ENCODE measurements at places on chromosomes 6 and 20.

DNA sequence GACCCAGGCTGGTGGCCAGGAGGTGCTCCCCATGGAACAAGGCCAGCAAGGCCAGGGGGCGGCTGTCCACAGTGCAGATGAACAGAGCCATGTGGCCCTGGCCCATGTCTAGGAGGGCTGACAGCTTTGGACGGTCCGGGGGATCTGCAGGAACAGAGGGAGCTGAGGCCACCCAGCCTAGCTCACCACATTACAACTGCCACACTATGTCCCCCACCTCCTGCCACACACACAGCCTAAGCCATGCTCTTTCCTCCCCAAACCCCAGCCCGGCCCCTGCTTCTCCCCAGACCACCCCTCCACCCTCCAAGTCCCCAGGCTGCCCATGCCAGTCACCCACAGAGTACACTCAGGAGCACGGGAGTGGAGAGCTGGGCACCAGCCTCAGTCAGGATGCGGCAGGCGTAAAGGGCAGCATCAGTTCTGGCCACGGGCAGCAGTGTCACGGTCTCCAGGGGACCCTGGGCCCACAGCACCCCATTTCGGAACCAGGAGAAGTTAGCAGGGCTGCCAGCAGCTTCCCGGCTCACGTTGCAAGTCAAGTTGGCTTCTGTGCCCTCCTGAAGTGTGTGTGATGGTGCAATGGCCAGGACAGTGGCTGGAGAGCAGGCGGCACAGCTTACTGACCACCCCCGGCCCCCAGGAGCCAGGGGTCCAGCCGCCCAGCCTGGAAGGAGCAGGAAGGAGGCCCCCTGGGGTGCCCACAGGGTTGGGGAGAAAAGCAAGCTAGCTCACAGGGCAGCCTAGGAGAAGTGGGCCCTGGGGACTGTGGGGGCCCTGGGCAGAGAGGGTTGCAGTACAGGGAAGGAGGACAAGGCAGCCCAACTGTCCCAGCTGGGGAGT lies 15.2 kb upstream of the ADAM33 start:
- no peak for DNase-seq

DNA sequence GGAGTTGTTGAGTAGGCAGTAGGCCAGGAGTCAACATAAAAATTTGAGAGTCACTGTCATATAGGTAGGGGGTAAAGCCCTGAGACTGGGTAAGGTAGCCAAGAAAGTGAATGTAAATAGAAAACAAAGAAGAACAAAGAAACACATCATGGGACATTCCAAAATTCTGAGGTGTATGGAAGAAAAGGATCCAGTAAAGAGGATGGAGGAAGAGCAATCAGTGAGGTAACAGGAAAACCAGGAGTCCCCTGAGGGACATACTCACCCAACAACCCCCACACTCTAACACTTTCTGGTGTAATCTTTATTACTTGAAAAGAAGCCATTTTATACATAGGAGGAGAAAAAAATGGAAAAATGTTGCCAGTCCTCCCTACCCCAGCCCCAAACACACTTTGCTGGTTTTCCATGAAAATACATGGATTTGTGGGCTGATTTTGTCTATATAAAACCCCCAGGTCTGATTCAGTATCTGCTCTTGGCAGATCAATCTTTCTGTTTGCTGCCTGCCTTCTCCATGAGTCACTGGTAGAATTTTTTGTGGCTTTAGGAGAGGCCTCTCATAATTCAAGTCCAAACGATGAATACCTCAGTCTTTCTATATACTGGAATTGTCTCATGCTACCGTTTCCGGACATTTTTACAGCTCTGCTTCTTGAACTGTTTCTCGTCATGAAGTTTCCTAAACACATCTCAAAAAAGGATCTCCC lies 271.4 kb upstream of the MAN1A1 start:
- no peak for DNase-seq

GRCh38 chr20:62286493-62287064 lies 16.2 kb upstream of the ADRM1 start:
- DNase-seq, result no peak

- DNase-seq, result no peak
Observed at GRCh38 chr6:84074988-84075781, 41.6 kb downstream of the MRAP2 start.

DNA sequence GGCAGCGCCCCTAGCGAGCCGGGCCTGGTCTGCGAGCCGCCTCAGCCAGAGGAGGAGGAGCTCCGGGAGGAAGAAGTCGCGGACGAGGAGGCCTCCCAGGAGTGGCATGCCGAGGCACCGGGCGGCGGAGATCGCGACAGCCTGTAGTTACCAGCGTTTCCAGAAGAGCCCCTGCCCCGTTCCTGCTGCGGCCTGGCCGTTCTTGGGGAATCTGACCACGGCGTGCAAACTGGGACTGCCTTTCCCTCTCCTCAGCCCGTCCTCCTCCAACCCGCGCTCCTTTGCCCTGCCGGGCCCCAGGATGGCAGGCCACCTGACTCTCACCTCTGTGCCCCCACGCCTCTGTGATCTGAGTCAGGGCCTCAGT lies 802 bp downstream of the HDGFL1 start:
- no peak for DNase-seq

Data from NCI-H2227 treated with DMSO at 0.1 percent for 48 hours (cell line).